ENCODE measurements at places on chromosomes 12 and 14.

DNA sequence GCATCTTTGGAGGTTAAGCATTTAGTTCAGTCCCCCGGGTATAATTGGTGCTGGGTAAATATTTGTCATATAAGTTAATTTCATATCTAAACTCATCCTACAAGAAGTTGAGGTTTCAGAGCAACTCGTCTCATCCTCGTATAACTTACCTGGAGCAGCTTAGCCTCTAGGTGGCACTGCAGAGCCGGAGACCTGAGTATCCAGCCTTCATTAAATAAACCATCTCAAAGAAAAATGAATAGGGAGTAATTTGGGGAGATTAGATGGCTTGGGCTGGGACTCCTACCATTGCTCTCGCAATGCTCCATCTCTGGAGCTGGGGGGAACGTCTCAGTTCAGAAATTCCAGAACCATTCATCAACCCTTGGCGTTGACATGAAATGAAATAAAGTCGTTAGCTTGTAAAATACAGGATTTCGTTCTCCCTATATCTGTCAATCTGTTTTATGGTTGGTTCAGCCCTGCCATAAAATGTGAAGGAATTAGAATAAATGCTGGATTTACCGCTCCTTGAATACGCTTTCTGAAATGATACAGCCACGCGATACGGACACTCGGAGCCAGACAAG, 122.9 kb upstream of the TMEM132D start:
- no peak for DNase-seq

DNA sequence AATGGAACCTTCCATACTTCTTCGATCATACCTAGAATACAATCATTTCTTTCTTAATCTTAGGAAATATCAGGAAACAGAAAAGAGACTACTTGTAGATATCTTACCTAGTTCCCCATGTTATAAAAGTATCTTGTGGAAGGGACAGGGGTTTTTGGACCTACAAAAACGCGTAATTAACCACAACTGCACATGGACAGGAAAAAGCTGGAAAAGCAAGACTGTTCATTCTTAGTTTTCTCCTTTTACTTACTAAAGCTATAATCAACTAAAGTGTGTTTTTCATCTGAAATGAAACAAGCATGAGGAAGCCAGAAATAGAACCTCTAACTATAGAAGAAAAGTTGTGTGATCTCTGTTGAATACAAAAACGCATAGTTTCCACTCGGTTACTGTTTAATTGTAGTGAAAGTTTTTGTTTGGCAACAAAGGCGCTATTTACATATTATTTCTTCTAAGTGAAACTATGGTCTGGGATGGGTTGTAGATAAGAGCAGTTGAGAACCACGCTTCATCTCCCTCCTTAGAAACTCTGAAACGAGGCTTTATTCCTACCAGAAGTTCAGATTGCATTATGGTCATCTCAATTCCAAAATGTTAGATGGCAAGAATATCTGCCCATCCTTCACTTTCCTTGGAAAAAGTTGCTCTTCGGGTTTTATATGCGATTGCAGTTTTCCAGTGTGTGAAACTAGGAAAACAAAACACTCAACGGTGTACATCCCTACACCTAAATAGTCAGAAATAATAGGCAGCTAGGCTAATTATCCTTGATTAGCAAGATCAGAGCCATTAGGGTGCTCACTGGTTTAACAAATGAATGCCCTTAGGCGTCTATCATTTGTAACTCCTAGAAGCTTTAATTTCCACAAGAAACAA, 1.1 kb downstream of the BCAT1 start:
- no peak for DNase-seq

- no peak for DNase-seq
Observed at GRCh38 chr12:45269412-45269751, 53.5 kb downstream of the ANO6 start.

- DNase-seq: no peak
Observed at GRCh38 chr14:103625356-103626095, 3.5 kb upstream of the KLC1 start.

DNA sequence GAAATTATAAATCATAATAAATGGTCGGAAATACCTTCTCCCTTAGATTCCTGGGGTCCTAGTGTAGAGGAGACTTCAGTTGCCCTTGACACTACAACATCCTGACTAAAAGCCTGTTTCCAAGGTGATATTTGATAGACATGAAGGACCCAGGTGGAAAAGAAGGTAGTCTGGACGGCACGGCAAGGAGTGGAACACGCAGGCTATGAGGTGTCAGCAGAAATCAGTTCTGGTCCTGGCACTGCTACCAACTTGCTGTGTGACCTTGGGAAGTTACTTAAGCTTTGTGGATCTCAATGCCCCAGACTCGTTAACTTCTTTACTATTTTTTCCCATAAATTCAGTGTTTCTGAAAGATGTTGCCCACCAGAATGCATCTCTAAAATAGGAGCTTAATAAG, 36.9 kb upstream of the BCL2L14 start:
- no peak for DNase-seq

DNA sequence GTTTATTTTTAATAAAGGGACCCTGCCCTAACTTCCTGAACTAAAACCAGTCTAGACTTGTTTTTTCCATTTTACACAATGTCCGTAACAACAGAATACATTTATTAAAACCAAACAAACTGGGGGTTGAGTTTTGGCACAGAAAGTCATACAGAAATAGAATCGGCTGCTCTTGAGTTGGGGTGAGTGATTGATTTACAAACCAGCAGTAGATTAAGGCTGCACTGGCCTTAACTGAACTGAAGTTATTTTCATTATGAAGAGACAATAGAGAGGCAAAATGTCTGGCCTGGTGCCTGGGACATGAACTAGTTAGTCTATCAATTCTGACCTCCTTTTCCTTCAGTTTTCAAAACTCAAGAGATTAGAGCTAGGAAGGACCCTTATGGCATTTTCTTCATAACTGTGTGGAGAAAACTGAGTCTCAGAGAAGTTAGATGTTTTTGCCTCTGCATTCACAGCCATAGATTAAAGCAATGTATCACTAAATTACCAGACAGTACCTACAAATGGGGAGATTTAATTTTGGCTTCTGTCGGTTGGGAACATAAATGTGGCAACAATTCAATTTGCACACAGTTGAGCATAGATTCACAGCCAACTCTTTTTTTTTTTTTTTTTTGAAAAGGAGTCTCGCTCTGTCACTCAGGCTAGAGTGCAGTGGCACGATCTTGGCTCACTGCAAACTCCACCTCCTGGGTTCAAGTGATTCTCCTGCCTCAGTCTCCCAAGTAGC, 19.8 kb upstream of the MGP start:
- no peak for DNase-seq

- DNase-seq: no peak
Observed at GRCh38 chr14:92563765-92564285, 50.2 kb downstream of the RIN3 start.

DNA sequence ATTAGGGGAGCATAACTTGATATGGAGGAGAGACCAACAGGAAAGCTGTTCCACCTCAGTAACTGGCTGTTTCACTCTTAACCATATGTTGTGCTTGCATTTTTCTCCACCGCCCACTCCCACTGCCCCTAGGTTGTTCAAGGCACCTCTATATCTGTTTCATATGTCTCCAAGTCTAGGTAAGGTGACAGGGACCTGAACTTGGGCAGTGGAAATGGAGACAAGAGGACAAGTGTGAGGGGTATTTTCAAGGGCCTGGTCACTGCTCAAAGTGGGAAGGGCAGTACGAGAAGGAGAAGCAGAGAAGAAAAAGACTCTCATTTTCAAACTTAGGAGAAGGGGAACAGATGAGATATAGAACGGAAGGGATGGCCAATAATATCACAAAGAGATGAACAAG, 3.1 kb downstream of the SLC38A1 start:
- DNase-seq: no peak

GRCh38 chr12:22117563-22118237, 71.7 kb downstream of the CMAS start:
- DNase-seq: no peak

DNA sequence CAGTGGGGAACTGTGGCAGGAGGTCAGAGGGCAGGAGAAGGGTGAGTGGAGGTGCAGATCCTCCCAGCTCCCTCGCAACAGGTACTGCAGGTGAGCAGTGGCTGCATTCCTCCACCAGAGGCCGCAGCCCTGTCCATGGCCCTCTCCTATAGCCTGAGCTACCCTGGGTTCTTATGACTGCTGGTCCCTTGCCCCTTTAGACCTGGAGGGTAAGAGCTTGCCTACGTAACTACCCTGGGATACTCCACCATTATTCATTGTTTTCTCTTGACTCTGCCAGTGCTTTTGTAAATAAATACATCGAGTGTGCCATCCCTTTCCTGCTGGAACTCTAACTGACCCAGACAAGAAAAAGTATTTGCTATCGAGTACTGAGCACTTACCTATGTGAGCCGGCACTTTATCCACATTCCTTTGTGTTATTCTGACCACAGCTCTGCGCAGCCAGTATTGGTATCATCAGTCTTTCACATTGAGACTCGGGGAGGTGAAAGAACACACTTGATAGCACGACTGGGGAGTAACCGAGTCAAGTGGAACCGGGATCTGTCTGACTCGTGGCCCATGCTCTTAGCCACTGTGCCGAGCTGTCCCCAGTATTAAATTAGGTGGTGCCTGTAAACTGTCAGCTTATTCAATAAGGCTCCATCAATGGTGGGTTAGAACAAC, 38.5 kb downstream of the LTBP2 start:
- DNase-seq: no peak

DNA sequence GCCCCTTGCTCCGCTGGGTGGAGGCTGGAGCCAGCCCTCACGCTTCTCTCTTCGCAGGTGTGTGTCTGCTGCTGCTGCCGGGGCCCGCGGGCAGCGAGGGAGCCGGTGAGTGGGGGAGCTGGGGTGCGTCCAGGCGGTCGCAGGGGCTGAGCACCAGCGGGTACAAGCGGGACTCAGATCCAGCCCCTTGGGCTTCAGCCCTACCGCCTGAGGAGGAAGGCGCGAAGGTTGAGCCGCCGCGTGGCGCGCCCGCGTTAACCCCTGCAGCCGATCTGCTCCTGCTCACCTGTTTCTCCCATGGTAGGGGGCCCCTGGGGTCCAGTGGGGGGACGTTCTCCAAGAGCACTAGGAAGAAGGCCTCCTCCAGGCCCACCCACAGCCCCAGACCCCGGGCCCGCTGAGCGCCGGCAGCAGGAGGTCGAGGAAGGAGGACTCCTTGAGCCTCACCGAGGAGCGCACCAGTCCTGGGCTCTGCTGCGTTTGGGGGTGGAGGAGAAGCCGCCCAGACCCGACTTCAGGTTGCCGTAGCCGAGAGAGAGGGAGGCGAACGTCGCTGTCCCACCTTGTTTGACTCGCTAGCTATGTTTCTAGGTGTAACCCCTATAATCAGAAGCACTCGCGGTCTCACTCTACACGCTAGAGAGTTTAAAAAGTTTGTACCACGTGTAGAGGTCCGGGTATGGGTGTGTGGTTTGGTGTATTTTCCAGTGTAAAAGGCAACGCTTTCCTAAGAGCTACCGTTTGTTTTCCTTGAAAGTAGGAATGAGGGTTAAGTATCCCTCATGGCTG, 834 bp downstream of the COCH start:
- DNase-seq: no peak

DNA sequence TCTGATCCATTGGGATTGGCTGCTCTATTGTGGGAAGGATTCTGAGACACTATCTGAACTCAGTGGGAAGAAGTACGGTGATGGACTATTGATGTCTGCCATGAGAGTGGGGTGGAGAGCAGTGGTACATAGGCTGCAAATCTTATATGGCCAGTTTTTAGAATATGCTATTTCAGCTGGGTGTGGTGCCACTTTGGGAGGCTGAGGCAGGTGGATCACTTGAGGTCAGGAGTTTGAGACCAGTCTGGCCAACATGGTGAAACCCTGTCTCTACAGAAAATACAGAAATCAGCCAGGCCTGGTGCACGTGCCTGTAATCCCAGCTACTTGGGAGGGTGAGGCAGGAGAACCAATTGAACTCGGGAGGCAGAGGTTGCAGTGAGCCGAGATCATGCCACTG, 505.9 kb downstream of the MED13L start:
- no peak for DNase-seq

GRCh38 chr14:26685401-26685800, 87.6 kb upstream of the NOVA1 start:
- no peak for DNase-seq

DNA sequence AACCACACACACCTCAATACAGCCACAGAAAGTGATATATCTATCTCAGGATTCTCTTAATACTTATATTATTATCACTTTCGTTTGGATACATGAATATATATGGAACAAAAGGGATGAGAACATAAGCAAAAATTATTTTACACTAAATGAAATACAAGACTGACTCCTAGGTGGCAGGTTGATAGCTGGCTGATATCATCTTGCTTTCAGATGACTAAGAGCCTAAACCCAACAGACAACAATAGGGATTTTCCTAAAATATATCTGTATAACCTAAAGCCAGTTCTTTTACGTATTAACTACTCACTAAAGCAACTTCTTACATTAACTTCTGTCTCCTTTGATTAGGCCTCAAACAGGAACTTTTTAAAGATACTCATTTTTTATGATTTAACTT, 65.1 kb downstream of the BAZ1A start:
- DNase-seq: no peak

- DNase-seq: peak; percentile 80
Observed at GRCh38 chr14:93788543-93789227, 400 bp upstream of the PRIMA1 start.

DNA sequence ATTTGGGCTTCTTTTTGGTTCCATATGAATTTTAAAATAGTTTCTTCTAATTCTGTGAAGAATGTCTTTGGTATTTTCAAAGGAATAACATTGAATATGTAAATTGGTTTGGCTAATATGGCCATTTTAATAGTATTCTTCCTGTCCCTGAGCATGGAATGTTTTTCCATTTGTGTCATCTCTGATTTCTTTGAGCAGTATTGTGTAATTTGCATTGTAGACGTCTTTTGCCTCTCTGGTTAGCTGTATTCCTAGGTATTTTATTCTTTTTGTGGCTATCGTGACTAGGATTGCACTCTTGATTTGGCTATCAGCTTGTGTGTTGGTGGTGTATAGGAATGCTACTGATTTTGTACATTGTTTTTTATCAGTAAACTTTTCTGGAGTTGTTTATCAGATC, 601.9 kb downstream of the SNAPC1 start:
- DNase-seq: no peak

- DNase-seq: no peak
Observed at GRCh38 chr14:54627219-54627539, 60.3 kb downstream of the SAMD4A start.

DNA sequence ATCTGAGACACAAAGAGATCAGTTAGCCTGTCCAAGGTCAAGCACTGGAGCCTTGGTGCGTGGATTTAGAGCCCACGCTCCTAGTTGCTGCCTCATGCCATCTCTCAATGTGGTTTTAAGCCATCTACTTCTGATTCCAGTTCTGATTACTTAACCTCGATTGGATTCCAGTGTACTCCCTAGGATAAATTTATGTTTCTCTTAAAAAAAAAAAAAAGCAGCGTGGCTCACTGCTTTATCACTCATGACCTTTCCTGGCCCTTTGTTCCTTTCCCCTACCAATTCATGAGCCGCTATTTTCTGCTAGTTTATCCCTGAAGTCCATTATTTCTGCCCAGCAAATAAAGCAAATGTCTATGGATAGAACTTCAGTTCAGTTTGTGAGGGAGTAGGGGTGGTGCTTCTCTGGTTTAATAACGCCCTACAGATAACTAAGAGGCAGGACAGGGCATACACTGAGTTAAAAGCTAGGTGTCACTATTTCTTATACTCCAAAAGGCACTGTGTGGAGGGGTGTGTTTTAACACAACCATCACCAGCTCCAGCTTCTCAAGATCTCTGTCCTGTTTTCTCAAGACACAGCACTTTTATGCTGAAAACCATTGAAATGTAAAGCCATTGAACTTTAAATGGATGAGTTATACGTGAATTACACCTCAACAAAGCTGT, 9.8 kb upstream of the PARP11 start:
- peak; percentile 12 for DNase-seq

GRCh38 chr12:41972196-41972595, 172.5 kb downstream of the GXYLT1 start:
- no peak for DNase-seq
